ENCODE measurements at places on chromosomes 3 and 15.

DNA sequence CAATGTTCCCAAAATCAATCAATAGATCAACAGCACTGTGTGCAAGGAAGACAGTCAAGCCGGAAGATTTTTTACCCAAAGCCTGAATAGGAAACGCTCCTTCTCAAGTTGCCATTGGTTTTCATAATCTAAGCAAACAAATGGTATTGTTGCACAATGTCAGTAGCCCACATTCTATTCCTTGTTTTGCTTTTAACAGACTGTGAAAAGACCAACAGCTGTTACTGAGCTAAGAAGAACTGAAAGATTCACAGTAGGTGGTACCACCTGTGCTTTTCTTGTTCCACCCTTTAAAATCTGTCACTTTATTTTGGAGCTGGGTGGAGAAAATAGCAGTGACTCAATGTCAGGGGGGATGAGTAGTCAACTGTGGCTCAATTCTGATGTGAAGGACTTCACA lies 357.5 kb upstream of the CADM2 start:
- DNase-seq = no peak

GRCh38 chr3:55267206-55267930 lies 219.7 kb downstream of the WNT5A start:
- no peak for DNase-seq

DNA sequence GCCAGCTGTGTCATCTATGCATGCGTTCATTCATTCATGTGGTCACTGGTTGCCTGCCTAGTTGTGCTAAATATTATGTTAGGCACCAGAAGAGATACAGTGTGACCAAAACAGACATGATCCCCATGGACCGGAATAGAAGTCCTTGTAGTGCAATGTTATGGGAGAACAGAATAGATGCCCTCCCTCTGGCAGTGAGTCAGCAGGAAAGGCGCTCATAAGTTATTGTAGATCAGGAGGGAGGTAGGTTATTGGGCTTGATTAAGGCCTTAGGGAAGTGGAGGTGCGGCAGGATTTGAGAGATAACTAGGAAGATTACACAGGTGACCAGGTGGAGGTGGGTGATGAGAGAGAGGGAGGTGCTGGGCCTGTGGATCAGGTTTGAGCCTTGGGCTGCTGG lies 5.2 kb downstream of the MCTP2 start:
- no peak for DNase-seq

- no peak for DNase-seq
These were observed 287.0 kb downstream of the ZIC4 start for GRCh38 chr3:147119346-147119745.

DNA sequence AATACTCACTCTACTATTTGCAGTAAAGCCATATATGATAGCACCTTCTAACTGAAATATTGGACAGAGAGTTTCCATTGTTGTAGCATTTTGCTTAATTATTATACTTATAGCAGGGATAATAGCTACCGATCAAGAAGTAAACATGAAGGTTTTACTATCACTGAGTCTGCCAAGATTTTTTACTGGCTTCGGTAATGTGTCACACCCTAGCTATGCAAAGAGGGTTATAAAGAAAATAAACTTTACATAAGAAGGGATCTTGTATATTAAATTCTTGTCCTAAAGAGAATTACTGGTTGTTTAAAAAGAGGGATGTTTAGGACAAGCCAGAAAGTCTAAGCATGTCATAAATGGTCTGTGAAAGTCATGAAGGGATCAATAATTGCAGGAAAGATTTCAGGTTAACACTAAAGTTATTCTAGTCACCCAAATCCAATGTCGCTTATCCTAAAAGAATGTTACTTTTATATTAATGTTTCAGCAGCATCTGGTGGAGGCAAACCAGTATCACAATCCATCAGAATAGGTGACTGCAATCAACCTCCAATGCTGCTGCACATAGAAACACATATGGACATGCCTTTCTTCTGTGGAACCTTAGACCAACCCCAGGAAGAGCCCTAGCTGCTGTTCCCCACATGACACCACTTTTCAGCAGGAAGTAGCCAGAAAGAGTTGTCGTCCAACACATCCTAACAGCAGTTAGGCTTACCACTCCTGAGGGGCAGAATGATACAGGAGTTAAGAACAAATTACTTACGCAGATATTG lies 62.7 kb upstream of the GK5 start:
- DNase-seq = no peak
